Activated CD4-positive, alpha-beta T cell treated with anti-CD3 and anti-CD28 coated beads, Interleukin-2, amount 50 U/mL, for 24 hours (primary cell): ENCODE measurements at places on chromosomes 11 and 22.

DNA sequence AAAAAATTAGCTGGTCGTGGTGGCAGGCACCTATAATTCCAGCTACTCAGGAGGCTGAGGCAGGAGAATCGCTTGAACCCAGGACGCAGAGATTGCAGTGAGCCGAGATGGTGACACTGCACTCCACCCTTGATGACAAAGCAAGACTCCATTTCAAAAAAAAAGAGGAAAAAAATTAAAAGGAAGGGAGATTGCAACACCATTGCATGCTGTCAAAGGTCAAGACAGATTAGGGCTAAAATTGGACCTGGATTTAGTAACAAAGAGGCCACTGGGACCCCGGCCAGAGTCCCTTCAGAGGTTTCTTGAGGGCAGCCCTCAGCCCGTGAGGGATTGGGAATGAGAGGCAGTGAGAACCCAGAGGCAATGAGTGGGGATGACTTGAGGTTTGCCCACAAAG lies 8.2 kb upstream of the MAFF start:
- no peak for DNase-seq

GRCh38 chr11:76206327-76207081 lies at the start of gene WNT11:
Gene WNT11, minus strand, starts transcription at chr11:76206502. Its CDS starts 95 bp downstream, at chr11:76206407.
- no peak for DNase-seq

DNA sequence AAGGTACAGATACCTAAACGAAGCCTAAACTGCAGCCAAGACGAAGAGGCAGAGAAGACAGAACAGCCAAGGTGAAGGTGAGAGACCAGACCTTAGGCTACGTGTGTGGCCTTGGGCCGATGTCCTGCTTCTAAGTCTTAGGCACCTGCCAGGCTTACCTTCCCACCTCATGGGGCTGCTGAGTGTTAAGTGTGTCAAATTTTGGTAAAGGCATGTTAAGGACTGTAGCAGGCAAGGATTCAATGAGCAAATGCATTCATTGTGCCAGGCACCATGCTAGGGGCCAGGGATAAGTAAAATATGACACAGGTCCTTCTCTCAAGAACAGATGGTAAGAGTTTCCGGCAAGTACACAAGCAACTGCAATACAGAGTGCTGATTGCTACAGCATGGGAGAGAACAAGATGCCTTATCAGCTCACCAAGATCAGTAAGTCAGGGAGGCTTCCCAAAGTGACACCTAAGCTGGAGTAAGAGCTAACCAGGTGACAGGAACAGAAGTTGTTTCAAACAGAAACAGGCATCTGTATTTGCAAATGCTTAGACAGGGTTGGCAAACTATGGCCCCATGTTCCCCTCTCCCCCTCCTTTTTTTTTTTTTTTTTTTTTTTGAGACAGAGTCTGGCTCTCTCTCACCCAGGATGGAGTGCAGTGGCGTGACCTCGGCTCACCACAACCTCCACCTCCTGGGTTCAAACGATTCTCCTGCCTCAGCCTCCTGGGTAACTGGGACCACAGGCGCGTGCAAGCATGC lies 46.7 kb downstream of the CLTCL1 start:
- no peak for DNase-seq

DNA sequence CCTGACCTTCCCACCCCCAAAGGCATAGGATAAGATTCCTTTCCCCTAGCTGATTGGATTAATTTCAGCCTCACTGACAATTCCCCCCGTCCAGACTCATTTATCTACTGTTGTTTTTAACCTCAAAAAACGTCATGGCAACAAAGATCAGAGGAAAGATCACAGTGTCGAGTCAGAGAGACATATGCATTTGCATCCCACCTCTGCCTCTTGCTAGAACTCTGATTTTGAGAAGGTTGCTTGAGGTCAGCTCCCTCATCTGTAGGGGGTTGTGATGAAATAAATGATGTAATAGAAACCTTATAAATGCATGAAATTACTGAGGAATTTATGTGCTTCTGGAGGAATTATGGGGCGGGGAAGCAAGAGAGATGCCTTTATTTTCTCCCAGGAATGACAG lies 53.3 kb upstream of the SYN3 start:
- no peak for DNase-seq

DNA sequence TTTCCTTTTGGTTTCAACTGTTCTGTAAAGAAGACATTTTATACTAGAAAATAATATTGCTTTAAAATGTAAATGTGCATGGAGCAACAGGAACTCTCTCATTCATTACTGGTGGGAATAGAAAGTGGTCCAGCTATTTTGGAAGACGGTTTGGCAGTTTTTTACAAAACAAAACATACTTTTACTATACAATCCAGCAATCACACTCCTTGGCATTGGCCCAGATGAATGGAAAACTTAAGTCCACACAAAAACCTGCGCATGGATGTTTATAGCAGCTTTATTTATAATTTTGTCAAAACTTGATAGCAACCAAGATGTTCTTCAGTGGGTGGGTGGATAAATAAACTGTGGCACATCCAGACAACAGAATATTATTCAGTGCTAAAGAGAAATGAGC lies 49.9 kb upstream of the SEPTIN5 start:
- no peak for DNase-seq

DNA sequence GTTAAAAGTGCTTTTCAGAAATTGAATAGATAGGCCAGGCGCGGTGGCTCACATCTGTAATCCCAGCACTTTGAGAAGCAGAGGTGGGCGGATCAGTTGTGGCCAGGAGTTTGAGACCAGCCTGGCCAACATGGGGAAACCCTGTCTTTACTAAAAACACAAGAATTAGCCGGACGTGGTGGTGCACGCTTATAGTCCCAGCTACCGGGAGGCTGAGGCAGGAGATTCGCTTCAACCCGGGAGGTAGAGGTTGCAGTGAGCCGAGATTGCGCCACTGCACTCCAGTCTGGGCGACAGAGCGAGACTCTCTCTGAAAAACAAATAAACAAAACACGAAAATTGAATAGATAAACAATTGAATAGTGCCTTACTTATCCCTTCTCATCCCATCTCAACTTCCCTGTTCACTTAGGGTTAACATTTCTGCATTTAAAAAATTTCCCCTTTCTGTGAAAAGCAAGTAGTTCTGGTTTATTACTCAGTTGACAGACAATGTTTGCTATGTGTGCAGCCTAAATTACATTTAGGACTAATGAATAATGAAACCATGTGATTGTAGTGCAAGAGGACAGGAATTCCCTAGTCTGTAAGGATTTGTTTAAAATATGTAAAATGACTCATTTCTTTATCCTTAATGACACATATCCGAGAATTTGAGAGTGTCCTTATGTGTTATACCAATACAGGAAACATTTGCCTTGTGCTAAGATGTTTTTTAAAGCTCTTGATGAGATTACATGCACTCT lies 6.0 kb downstream of the RNF169 start:
- no peak for DNase-seq
